ENCODE measurements at places on chromosomes 1 and 21.

GRCh38 chr1:25065795-25066238, 135.7 kb upstream of the RUNX3 start:
- DNase-seq = no peak

- DNase-seq = no peak
These were observed 22.2 kb upstream of the C1orf174 start for GRCh38 chr1:3922201-3922725.

GRCh38 chr1:205537386-205538018, 33.0 kb downstream of the CDK18 start:
- no peak for DNase-seq

- no peak for DNase-seq
These were observed 90.9 kb upstream of the RUNX3 start for GRCh38 chr1:25020851-25021590.

DNA sequence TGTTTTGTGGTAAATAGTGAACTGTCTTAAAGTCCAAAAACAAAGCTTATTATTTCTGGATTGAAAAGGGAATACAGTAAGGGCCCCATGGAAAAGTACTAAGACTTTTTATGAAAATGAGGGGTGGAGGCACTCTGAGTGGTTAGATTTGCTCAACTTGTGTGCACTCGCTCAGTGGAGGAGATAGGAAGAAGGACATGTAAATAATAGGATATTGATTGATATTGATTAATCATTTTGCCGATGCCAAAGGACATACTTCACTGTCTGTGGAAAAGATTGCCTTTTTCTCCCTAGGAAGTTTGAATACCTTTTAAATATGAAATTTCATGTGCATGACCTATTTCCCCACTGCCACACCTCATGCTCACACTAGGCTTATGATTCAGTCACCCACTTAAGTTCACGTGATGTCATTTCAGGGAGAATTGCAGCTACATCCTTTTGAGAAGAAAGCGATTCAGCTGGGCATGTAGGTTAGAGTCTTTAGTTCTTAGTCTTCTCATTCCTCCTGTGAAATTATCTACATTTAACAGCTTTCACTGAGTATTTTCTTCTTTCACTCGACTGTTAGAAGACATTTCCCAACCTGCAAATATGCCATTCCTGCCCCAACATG, 5.0 kb downstream of the MTR start:
- DNase-seq = no peak

DNA sequence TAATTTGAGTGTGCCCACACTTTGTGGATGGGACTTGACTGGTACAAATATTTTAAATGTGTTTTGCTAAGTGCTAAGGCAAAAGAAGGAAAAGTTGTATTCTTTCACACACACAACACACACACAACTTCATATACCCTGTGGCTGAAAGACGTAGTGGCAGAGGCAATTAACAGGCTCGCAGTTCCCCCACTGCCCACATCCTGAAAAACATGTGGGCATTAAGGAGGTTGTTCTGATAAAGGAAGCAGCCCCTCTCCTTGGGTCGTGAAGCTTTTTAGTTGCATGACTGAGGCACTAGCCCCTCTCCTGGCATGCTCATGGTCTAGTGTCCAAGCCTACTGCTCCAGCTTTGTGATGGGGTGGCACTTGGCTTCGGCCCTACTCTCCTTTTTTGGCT, 14.3 kb upstream of the ADAM30 start:
- no peak for DNase-seq

GRCh38 chr1:209276321-209276720, 307.2 kb upstream of the CAMK1G start:
- DNase-seq = no peak

DNA sequence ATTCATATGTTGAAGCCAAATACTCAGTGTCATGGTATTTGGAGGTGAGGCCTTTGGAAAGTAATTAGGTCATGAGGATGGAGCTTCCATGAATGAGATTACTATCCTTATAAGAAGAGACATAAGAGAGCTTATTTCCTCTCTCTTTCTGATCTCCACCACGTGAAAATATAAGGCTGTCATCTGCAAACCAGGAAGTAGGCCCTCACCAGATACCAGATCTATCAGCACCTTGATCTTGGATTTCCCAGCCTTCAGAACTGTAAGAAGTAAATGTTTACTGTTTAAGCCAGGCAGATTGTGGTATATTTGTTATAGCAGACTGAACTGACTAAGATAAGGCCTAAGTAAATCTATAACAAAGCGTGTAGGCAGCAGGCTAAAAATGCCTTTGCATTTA, 25.3 kb downstream of the RBM11 start:
- DNase-seq = no peak

DNA sequence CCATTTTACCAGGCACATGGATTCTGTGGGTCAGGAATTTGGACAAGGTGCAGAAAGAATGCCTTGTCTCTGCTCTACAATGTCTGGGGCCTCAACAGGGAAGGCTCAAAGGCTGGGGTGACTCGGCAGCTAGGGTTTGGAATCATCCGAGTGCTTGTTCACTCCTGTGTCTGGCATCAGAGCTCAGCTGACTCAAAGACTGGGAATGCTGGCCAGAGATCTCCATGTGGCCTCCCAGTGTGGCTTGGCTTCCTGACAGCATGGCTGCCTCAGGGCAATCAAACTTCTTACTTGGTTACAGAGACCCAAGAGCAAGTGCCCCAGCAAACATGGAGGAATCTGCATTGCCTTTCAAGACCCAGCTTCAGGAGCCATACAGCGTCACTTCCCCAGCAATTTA, 110.5 kb downstream of the TOMM20 start:
- no peak for DNase-seq

DNA sequence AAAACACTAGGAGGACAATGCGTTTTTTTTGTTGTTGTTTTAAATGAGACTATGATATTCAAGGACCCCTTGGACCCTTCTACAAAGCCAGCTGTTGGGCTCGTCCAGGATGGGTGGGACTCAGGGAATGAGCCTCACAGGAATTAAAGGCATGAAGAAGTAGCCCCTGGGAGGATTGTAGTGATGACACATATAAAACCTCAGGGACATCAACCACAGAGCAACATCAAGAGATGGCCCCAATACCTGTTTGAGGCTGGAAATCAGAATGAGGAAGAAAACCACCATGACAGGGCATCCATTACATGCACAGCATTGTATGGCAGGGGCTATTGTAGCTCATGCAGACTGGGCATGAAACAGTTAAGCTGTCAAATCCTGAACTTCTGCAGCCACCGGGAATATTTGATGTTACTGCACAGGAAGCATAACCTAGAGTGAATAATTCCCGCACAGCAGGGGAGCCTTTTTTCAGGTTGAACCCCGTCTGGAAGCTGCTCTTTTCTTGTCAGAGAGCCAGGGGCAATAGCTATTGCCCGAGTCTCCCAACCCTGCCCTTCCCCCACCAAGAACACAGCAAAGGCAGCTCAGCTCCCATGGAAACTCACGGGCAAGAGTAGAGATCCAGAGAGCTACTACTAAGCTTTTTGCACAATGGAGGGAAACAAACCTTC, 140.2 kb upstream of the FGGY start:
- DNase-seq = no peak

- no peak for DNase-seq
These were observed 43.4 kb downstream of the ROR1 start for GRCh38 chr1:63817152-63817667.

- DNase-seq = no peak
These were observed 182.2 kb downstream of the URB2 start for GRCh38 chr1:229808272-229808671.

- DNase-seq = no peak
These were observed 6.4 kb upstream of the RPE65 start for GRCh38 chr1:68456202-68456601.

GRCh38 chr1:183234660-183235476, 48.8 kb downstream of the LAMC2 start:
- peak; percentile 82 for DNase-seq

DNA sequence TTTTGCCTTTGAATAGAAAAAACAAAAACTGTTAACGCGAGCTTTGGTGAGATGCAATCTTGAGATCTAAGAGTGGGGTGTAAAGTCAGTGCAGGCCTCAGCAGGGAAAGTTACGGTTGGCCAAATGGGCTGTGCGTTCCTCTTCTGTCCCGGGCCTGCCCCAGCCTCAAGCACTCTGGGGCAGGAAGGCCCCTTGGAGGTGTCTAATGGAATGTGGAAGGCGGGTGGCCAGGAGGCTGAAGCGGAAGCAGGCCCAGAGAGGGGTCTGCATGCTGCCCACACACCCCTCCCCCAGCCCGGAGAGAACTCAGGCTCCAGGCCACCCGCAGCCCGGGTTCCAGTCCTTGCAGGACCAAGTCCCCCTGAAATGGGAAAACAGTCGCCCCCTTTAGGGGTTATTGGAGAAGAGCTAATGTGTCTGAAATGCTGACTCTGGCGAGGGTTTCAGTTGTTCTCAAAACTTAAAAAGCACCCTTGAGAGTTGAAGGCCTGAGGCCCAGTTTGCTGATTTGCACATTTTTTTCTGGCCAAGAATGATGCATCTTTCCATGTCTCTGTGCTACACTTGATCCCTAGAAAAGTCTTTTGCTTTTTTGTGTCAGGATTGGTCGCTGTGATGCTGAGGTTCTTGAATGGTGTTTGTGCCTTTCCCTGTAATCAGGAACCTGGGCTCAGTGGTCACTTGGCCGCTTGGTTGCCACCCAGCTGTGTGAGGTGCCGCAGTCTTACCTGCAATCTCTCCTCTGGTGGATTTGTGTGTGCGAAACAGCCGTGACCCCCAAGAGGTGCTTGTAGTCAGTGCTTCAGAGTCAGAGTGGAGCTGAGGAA, 2.0 kb downstream of the COL18A1 start:
- no peak for DNase-seq

DNA sequence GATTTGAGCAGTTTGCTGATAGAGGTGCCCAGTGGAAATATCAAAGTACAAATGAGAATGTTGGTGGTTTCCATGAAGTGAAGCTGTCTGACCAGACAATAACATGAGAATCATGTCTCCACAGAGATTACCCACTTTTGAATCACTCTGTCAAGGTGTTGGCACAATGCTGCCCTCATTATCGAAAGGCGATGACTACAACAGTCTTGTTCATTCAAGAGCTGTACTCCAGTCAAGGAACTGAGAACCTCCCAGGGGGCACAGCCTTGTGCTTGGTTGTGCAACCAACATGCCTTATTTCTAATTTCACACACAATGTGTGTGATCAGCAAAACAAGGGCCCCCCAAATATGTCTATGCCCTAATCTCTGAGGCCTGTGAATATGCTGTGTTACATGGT, 35.7 kb downstream of the ETS2 start:
- no peak for DNase-seq

DNA sequence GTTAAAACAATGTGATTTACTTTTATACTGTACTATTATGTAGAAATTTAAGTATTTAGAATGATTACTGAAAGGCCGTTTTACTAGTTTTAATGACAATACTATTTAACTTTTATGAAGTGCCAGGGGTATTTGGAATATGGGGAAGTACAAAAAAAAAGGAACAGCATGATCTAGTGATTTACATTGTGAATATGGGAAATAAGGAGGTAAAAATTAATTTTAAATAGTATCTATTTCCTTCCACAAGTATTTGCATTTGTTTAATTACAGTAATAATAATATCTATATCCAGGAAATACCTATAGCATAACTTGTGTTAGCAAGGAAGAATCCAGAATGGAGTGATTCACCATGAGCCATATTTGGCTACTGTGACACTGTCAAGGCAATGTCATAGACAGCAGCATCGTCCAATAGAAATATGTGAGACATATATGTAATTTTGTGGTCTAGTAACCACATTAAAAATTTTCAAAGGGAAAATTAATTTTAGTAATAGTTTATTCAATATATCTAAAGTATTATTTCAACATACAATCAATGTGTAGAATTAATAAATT, 22.0 kb downstream of the CNST start:
- DNase-seq = no peak

GRCh38 chr1:244074559-244075171, 23.6 kb downstream of the ZBTB18 start:
- DNase-seq = no peak

GRCh38 chr21:34545079-34545884, 33.3 kb upstream of the KCNE1 start:
- peak; percentile 47 for DNase-seq

DNA sequence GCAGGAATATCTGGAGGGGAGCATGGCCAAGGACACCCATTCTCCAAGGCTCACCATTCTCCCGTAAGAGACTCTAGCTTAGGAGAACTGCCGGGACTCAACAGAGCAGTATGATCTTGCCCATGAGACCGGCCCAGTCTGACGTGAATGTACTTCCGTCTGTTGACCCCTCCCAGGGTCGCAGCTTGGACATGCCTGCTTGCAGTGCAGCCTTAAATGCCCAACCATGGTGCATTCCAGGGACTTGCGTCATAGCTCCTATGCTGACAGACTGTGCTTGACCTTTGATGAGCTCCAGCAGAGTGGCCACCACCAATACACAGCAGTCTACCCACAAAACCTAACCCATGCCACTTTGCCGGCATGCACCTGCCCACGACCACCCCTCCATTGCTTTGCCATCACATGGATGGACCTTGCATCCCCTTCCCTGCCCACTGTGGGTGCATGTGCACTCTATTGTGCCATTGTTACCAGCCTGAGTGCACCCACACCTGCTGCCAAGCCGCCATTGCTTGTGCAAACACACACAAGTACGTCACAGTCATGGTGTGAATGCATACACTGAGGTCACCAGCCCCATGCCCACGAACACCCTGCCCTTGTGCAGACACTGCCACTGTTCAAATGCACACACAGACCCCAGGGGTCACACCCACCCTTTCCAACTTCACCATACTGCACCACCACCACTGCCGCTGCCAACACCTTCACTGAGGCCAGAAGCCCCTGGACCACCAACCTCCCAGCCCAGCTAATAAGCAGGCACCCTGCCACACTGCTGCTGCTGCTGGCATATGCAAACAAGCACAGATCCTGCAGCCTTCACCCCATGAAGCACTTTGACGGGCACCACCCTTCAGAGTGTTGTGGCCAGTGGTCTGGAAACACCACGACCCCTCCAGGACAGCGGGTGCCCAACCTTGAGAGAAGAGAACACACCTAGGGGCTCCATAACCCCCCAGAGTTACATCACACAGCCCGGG, 1141.3 kb downstream of the BRINP3 start:
- DNase-seq = no peak

DNA sequence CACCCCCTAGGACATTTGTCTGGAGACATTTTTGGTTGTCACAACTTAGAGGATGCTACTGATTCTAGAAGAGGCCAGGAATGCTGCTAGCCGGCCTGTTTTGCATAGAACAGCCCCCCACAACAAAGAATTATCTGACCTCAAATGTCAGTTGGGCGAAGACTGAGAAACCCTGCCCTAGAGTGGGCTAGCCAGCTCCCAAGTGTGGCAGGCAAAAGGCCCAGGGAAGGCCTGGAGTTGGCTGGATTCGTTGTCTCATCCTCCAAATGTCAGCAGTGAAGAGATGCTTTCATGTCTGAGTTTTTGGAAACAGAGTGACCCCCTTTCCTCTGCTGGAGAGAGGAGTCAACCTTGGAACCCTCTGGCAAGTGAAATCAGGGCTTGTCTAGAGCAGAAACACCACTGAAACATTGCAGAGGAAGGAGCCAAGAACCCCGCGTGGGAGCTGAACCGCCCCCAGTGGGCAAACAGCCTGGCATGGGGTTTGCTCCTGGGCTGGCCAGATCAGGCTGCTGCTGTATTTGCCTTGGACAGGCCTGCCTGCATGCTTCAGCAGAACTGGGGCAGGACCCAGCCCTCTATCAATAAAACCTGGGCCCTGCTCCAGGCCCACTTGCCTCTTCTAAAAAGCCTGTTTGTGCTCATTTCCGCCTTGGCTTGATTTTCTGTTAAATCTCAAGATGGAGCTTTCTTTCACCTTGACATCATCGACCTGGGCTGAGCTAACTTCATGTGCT, 32.9 kb downstream of the RASSF5 start:
- no peak for DNase-seq

- no peak for DNase-seq
These were observed 180.8 kb downstream of the LTN1 start for GRCh38 chr21:28811860-28812259.

- no peak for DNase-seq
These were observed 11.4 kb downstream of the COQ8A start for GRCh38 chr1:226951286-226952117.

Data from right kidney (tissue), 9 donors.